ENCODE measurements at places on chromosomes 7 and 10.

DNA sequence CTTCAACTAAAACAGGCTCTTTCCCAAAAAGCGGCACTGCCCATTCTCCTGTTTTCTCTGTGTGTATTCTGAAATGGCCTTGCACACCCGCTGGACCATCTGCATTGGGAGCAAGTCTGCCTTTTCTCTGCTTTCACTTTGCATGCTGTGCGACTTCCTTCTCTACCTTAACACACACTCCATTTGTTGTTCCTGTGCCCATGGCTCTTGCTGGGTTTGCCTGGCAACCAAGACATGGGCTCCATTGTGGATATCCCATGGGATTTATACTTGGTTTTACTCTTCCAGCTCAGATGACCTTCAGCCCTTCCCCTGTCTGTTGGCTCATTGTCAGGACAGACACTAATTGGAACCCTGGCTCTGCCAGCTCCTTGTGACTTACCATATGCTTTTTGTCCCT lies 465.3 kb downstream of the REEP3 start:
- no peak overlapping the region for H3K27ac ChIP-seq
- no peaks in the 10 kb centered on the region for H3K36me3 ChIP-seq
- no peaks in the 10 kb centered on the region for H3K27me3 ChIP-seq
- DNase-seq: no peak

DNA sequence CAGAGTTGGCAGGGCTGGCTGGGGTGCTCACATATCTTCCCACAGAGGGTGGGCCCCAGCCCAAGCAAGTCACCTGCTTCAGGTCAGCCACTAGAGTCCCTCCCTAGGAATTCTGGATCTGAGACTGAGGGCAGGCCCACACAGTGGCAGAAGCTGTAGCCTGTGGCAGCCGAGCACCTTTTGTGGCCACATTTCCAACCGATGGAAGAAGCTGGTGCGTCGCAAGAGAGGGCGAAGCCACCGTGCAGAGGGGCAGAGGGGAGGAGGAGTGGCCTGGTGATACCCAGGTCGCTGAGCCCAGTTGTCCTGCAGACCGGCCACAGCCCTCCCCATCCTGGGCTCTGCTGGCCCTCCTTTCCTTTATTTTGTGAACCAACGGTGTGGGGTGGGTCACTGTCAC lies 5.3 kb downstream of the POLM start:
- H3K27me3 ChIP-seq: no peaks in the 10 kb centered on the region
- DNase-seq: peak; percentile 69
- H3K27ac ChIP-seq: no peak overlapping the region
- H3K36me3 ChIP-seq: peaks cover 15% of the 10 kb centered on the region

DNA sequence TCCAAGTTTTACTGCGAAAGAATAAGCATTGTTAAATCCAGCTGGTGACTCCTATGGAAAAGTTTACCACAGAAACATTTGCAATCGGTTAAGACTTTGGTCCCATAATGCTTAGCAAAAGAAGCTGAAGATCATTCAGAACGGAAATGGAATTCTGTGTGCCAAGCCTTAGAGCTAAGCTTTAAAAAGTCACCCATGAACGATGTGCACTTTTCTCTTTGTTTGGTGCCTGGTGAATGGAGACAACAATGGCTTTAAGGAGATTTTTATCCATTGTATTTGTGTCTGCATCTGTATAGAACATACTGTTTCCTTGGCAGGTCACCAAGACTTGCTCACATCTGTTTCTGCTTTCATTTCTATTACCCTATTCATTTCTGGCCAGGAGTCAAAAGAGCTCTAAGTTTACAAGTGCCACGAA lies 26.3 kb upstream of the COL1A2 start:
- H3K27ac ChIP-seq: peak overlapping the region; percentile 94
- H3K4me1 ChIP-seq: peaks cover 84% of the 10 kb centered on the region
- no peak for DNase-seq
- no peaks in the 10 kb centered on the region for H3K27me3 ChIP-seq

DNA sequence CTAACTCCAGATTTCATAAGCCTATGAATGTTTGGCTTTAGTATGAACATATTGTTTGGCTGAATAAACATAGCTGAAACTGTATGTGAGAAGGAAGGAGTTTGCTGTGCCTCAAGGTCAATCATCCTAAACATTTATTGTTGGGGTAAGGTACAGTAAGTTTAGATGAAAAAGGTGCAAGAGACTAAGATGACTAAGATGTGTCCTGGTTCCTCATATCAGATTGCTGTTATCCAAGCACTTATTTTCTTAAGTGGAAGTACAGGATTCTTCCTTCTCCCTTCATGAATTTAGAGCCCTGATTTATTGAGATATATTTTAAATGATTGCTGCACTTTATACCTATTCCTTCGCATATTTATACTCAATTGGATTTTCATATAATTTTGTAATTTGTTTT lies 12.2 kb downstream of the MDFIC start:
- DNase-seq: no peak
- H3K4me3 ChIP-seq: no peak overlapping the region
- H3K27ac ChIP-seq: no peak overlapping the region
- H3K4me1 ChIP-seq: peaks cover 3% of the 10 kb centered on the region
- no peaks in the 10 kb centered on the region for H3K27me3 ChIP-seq
- H3K36me3 ChIP-seq: no peaks in the 10 kb centered on the region

DNA sequence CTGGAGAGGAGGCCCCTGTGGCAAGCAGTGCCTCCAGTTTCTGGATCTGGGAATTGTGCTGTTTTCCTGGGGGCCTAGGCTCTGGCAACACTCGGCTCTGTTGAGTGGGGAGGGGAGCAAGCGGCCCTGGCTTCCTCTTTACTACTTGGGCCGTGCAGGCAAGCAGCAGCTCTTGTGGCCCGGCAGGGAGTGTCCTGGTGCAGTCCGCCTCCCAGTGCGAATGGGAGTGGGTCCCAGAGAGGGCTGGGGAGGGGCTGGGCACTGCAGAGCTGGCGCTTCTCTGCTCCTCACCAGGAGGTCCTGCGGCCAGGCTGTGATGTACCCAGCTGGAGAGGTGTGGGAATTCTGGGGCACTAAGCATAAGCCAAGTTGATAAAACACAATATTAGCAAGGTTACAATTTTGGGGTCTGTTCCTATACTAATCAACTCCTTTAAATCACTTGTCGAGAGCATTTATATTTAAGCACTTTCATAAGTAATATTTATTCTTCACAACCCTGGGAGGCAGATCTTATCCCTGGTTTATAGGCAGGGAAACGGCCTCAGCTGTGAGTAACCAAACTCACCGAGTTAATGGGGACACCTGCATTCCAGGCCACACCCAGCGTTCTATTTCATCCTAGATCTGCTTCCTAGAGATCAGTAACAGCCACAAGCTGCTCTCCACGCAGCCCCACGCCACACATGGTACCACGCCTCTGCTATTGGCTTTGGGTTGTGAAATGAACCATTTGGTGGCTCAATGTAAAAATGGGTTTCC lies 183.4 kb upstream of the PLXNA4 start:
- H3K36me3 ChIP-seq: no peaks in the 10 kb centered on the region
- H3K4me3 ChIP-seq: no peak overlapping the region
- H3K27me3 ChIP-seq: no peaks in the 10 kb centered on the region
- no peak overlapping the region for H3K27ac ChIP-seq
- no peak for DNase-seq

DNA sequence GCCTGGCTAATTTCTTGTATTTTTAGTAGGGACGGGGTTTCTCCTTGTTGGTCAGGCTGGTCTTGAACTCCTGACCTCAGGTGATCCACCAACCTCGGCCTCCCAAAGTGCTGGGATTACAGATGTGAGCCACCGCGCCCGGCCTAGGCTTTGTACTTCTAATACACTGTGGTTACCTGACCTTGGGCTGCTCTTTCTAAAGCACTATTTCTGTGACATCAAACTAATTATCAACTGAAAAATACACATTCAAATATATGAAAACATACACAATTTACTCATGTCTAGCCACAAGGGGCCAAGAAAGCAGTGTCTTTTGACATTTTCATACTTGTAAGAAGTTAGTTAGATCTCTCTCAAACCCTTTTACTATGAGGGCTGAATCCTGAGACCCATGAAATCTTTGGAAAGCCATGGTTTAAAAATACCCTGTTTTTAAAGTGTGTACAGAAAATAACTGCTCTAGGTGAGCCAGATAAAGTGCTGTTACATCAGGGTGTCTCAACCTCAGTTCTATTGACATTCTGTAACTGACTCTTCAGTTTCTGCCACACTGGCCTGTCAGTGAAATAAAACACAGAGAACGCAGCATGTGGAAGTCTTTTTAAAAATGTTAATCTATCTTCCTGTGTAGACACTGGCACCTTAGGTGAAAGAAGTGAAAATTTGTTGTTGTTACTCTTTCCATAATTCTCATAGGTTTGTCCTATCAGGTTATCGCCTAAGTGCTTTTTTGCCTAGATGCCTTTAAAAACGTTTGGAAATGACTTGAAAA lies 58.8 kb downstream of the CREM start:
- H3K27me3 ChIP-seq: no peaks in the 10 kb centered on the region
- DNase-seq: no peak
- peaks cover 1% of the 10 kb centered on the region for H3K36me3 ChIP-seq
- H3K4me3 ChIP-seq: no peak overlapping the region
- H3K4me1 ChIP-seq: no peaks in the 10 kb centered on the region
- no peak overlapping the region for H3K27ac ChIP-seq

- H3K4me3 ChIP-seq: no peak overlapping the region
- peaks cover 80% of the 10 kb centered on the region for H3K4me1 ChIP-seq
- DNase-seq: no peak
- no peaks in the 10 kb centered on the region for H3K27me3 ChIP-seq
- H3K36me3 ChIP-seq: no peaks in the 10 kb centered on the region
- H3K27ac ChIP-seq: peak overlapping the region; percentile 83
Observed at GRCh38 chr10:31072451-31072850, 40.8 kb upstream of the ZNF438 start.

GRCh38 chr7:569071-569855 lies 49.6 kb upstream of the PDGFA start:
- peaks cover 2% of the 10 kb centered on the region for H3K4me1 ChIP-seq
- no peak overlapping the region for H3K4me3 ChIP-seq
- no peaks in the 10 kb centered on the region for H3K36me3 ChIP-seq

GRCh38 chr10:11819027-11819426 lies 4.1 kb upstream of the PROSER2 start:
- DNase-seq: no peak
- no peak overlapping the region for H3K27ac ChIP-seq
- H3K4me1 ChIP-seq: peaks cover 7% of the 10 kb centered on the region
- H3K4me3 ChIP-seq: no peak overlapping the region

DNA sequence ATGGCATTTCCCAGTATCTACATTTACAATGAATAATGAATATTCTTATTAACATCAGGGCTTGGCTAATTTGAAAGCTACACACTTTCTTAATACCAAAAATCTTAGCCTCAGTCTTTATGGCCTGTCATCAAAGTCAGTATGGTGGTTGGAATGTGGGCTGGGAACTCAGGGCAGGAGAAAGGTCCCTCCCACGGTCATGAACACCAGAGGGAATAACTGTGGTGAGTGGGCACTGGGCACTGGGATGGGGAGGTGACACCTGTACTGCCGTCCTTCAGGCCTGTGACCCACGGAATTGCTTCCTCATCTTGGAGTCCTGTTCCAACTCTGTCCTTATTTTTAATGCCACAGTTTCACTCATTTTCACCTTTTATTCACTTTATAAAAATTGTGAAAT lies 276.9 kb upstream of the PLPP4 start:
- H3K4me3 ChIP-seq: no peak overlapping the region
- H3K4me1 ChIP-seq: no peaks in the 10 kb centered on the region
- no peak overlapping the region for H3K27ac ChIP-seq
- H3K27me3 ChIP-seq: peaks cover 4% of the 10 kb centered on the region
- DNase-seq: no peak

- no peaks in the 10 kb centered on the region for H3K27me3 ChIP-seq
- DNase-seq: no peak
- no peak overlapping the region for H3K4me3 ChIP-seq
- H3K36me3 ChIP-seq: peaks cover 2% of the 10 kb centered on the region
- H3K4me1 ChIP-seq: peaks cover 10% of the 10 kb centered on the region
Observed at GRCh38 chr7:78562191-78562590, 763.6 kb downstream of the PHTF2 start.

DNA sequence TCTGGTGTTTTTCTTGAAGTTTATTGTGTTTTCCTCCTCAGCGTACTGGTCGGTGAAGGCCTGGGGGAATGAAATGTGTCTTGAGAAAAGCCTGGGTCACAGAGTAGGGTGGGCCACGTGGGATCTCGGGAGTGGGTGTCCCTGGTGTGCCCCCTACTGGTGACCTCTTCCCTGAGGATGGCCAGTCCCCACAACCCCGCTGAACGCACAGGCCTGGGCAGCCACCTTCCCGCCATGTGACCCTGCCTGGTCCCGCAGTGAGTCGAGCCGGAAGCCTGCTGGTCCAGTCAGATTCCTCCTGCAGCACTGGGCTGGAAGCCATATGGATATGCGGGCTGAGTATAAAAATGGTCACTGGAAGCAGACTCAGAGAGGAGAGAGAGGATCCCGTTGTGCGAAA lies 52.9 kb upstream of the GNA12 start:
- no peak overlapping the region for H3K27ac ChIP-seq
- H3K4me1 ChIP-seq: peaks cover 8% of the 10 kb centered on the region
- H3K36me3 ChIP-seq: no peaks in the 10 kb centered on the region
- DNase-seq: no peak
- no peak overlapping the region for H3K4me3 ChIP-seq
- H3K27me3 ChIP-seq: peaks cover 3% of the 10 kb centered on the region

DNA sequence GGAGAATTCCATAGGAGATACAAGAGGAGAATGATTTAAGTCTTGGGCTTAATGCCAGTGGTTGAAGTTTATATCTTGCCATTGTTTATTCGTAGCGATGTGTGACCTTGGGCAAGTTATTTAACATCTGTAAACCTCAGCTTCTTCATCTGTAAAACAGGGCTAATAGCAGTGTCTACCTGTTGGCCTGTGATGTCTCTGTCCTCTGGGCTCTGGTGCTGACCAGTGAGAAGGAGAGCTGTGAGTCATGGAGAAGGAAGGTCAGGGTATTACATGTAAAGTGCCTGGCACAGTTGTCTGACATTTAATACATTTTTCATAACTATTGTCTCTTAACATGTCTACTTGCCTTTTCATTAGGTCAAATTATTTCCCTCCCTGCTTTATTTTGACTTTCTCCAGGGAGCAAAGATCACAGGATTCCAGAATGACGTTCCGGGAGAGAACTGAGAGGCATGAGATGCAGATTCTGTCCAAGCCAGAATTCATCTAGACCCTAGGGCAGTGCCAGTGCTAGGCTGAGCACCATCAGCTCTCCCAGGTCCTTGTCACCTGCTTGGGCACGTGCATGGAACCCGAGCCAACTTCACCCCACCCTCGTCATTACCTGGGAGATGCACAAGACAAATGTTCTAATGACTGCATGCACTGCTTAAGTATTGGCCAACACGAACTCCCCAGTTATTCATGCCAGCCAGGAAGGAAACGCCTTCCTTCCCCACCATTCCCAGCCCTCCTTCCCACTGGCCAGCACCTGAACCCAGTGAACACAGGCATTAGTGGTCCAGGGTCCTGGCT lies 187.9 kb downstream of the DPY19L1 start:
- no peak overlapping the region for H3K4me3 ChIP-seq
- no peaks in the 10 kb centered on the region for H3K36me3 ChIP-seq
- no peak overlapping the region for H3K27ac ChIP-seq
- DNase-seq: no peak
- no peaks in the 10 kb centered on the region for H3K27me3 ChIP-seq
- H3K4me1 ChIP-seq: peaks cover 10% of the 10 kb centered on the region

All from chondrocyte (in vitro differentiated cells).